Cardiac muscle cell (in vitro differentiated cells and primary cell): ENCODE measurements at places on chromosomes 2 and 18. TPM values are rescaled to one million over a fixed set of nuclear protein-coding genes. Genes with fewer than 3 reads are reported as not detected.

SLC8A1 gene
- polyA plus RNA-seq, result 103 and 173 TPM in 2 replicates

NEUROD1 gene
- polyA plus RNA-seq, result not detected in 2 replicates

ZNF804A gene
- polyA plus RNA-seq, result 0.12 TPM in 1 of 2 replicates, not detected in the other

ANKRD30BL gene
- polyA plus RNA-seq, result not detected in 2 replicates

PRKAG3 gene
- 0.12 and 0.17 TPM in 2 replicates for polyA plus RNA-seq

STARD6 gene
- 0.72 TPM in 1 of 2 replicates, not detected in the other for polyA plus RNA-seq

CAPN14 gene
- not detected in 2 replicates for polyA plus RNA-seq

ALLC gene
- not detected in 2 replicates for polyA plus RNA-seq

CD8A gene
- 0.41 TPM in 1 of 2 replicates, not detected in the other for polyA plus RNA-seq

ST8SIA5 gene
- 0.09 and 0.83 TPM in 2 replicates for polyA plus RNA-seq

CRYGD gene
- not detected in 2 replicates for polyA plus RNA-seq

NT5DC4 gene
- polyA plus RNA-seq, result not detected in 2 replicates

REG1B gene
- not detected in 2 replicates for polyA plus RNA-seq

LHCGR gene
- polyA plus RNA-seq, result 0.51 TPM in 1 of 2 replicates, not detected in the other

HSBP1L1 gene
- polyA plus RNA-seq, result 4.0 and 4.4 TPM in 2 replicates

SCYGR8 gene
- not detected in 2 replicates for polyA plus RNA-seq

PIEZO2 gene
- 0.04 and 0.42 TPM in 2 replicates for polyA plus RNA-seq

RAB6C gene
- 0.07 TPM in 1 of 2 replicates, not detected in the other for polyA plus RNA-seq
